Activated CD8-positive, alpha-beta memory T cell treated with anti-CD3 and anti-CD28 coated beads for 4 hours (primary cell): ENCODE measurements at places on chromosomes 2 and 18.

- no peak for DNase-seq
Measured at GRCh38 chr18:31680831-31681568, 3.4 kb downstream of the B4GALT6 start.

GRCh38 chr2:112493858-112494648 is 12.1 kb downstream of the TTL start:
- DNase-seq, result no peak

GRCh38 chr2:120498576-120499394 is 152.8 kb downstream of the INHBB start:
- no peak for DNase-seq

GRCh38 chr18:79555885-79556284 is 123.7 kb upstream of the CTDP1 start:
- DNase-seq, result no peak

- DNase-seq, result no peak
Measured at GRCh38 chr2:237876951-237877491, 17.6 kb downstream of the RAMP1 start.

- no peak for DNase-seq
Measured at GRCh38 chr2:151953467-151953866, 125.2 kb upstream of the ARL5A start.

GRCh38 chr2:74555610-74556103 is 1.1 kb downstream of the DOK1 start:
- DNase-seq, result no peak

DNA sequence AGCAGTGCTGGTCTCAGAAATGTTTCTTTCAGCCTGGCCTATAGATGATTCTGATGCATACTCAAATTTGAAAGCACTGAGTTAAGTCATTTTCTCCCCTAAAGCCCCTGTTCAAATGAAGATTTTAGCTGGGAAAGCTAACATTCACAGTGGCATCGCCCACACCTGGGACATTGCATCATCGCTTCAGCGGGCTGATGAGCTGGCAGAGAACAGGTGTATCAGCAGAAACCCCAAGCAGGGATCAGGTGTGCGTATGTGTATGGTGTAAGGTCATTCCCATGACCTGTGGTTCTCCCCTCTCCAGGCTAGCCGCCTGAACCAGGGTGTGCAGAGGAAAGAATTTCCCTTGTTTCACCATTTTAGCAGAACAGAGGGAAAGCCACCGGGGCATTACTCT is 56.3 kb downstream of the EPAS1 start:
- DNase-seq, result no peak

DNA sequence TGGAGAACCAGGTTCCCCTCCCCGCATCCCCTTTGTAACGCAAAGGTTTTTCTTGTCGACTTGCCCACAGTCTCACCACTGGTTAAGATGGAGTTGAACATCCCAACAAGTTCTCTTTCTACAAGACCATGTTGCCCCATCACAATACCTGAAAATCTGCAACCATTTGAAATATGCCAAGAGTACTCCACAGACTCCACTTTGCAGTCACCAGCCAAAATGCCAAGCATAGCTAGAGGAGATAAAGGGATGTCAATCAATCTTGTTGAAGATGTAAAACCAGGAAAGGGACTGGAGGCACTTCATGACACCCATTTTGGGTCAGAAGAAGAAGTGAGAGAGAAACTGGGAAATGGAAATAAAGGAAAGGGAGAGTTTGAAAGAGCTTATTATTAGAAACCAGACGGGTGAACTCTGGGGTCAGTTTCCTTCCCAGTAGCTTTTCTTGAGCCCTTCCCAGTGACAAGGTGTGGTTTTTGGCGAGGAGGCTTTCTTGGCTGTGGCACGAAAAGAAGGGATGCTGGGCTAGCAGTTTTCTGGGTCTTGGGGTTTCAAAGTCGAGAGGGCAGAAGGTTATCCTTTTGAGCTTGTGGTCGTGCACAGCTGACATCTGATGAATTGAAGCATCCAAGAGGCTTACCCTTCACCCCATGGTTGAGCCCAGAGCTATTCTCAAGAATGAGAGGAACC is 79.3 kb downstream of the ACAA2 start:
- DNase-seq, result no peak

DNA sequence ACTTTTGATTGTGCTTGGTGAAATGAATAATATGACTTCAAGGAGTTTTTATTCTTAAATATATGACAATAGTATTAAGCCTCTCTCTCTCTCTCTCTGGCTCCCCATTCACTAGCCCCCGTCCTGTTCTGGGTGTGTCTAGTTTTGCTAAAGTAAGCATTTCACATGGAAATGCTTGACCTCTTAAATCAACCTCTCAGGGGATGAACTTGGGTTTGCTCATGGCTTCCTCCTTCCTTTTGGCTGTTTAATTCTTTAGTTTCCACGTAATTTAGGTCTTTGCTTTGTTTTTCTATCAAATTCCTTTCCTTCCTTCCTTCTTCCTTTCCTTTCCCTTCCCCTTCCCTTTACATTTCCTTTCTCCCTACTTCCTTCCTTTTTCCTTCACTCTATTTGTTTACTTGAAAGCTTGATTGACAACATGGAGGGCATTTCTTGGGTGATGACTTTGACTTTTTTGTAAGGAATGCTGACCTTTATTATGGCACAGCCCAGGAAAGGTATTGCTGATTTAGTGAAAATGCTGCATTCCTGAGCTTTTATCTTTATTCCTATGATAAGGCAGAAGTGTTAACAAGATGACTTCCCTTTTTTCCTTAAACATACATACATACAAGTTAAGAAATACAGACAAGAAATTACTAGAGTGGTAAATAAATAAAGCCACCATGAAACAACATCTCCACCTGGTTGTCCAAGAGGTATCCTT is 3.6 kb downstream of the DPP4 start:
- DNase-seq, result no peak
